NCI-H1436 treated with DMSO at 0.1 percent for 48 hours (cell line): ENCODE measurements at places on chromosomes 6 and 20.

- no peak for DNase-seq
These were observed 44.8 kb downstream of the TCP11 start for GRCh38 chr6:35096129-35096862.

GRCh38 chr20:50412069-50412468 is 98.1 kb upstream of the PTPN1 start:
- DNase-seq = no peak

- no peak for DNase-seq
These were observed 54.2 kb downstream of the LHFPL5 start for GRCh38 chr6:35859367-35859766.

DNA sequence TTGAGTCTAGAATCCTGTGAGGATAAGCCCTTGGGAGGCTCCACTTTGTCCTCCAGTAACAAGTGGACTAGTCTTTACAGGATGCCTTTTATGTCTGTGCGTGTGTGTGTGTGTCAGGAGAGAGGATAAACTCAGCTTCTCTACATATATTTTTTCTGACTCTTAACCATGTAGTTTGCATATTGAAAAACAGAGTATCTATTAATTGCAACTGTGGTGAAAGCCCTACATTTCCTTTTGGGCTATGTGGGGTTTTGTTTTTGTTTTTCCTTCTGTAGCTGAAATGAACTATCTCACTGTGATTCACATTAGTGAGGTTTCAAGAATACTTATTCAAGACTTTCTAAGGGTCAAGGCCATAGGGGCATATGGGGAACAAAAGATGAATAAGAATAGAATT is 17.7 kb downstream of the TPBG start:
- no peak for DNase-seq

GRCh38 chr6:40634429-40634828 is 47.3 kb upstream of the LRFN2 start:
- no peak for DNase-seq

GRCh38 chr6:127952831-127953230 is 52.0 kb upstream of the THEMIS start:
- no peak for DNase-seq
